ENCODE measurements at places on chromosomes 6 and 20. TPM values are rescaled to one million over a fixed set of nuclear protein-coding genes. Genes with fewer than 3 reads are reported as not detected.

Gene ENPP5
- not detected for total RNA-seq

Gene ARMH2
- 1.7 TPM for total RNA-seq

DNA sequence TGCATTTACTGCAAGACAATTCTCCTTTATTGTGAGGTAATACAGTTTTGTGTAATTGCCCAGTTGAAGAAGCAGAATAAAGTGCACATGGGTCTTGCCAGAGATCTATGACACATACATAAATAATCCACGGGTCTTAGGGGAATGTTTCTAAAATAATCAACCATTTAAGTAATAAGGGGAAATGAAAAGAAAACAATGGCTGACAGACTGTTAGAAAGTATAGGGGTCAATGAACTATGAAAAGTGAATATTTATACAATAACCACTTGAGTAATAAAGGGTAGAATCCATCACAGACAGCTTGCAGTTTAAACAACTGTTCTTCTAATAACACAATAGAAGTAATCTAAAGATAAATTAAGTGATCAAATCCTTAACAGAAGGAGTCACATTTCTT, 477.2 kb downstream of the EYS start:
- no peak for DNase-seq

DNA sequence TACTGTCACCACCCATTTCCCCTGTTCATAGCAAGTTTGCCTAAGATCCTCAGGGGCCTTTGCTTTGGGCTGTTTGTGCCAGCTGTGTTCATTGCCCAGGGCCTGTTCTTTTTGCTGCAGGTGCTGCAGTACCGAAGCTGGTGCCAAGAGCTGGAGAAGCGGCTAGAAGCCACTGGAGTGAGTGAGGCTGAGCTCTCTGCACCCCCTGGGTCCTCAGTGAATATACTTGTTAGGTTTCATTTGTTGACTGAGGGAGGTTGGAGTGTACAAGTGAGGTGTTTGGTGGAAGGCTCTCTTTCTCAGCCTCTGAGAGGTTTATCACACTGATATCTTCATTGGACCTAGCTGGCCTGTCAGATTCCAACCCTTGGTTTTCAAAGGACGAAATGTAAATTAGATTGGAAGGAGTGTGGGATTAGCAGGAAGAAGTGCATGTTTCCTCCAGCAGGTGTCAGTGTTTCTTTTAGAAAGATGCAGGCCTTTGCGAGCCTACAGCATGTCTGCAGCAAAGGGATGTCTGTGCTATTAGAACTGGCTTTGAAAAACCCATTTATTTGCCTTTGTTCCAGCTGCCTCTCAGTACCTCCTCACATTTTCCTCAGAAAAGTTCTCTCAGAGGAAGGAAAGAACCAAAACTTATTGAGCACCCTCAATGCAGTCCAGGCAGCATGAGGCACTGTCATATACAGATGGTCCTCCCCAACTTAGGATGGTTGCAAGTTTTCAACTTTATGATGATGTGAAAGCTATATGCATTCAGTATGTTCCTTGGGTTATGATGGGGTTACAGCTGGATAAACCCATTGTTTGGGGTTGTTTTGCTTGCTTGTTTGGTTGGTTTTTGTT, 8.3 kb downstream of the CEP250 start:
- peak; percentile 78 for DNase-seq

- DNase-seq: no peak
Measured at GRCh38 chr20:56350842-56351241, 7.9 kb upstream of the FAM210B start.

Data from activated CD8-positive, alpha-beta T cell treated with anti-CD3 and anti-CD28 coated beads, Interleukin-2, amount 10 ng/mL, durations not matched to agents 7 days and 5 days (primary cell).